MCF 10A (cell line): ENCODE measurements at places on chromosomes 4 and X.
A peak's percentile ranks its signal among the peaks of the same experiment; 100 is the strongest.

GRCh38 chrX:83593634-83594294 is 85.7 kb downstream of the POU3F4 start:
- DNase-seq = no peak

DNA sequence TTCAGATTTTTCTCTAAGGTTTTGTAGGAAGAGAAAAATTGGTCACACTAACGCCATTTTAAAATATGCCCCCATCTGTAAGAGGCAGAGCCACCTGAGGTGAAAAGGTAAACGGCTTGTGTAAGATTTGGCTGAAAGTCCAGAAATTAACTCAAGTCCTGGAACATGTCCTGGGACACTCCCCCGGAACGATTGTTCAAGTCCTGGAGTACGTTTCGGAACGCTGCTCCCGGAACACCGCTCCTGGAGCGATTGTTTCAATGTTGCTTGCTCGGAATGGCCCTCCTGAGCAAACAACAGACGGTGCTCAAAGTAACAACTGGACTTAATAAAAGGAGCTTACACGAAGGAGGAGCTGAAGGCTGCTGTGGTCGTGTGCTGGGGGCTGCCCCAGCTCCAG is 796.5 kb upstream of the SLIT2 start:
- no peak for DNase-seq

GRCh38 chr4:156521631-156522030 is 450.0 kb downstream of the PDGFC start:
- DNase-seq = no peak

DNA sequence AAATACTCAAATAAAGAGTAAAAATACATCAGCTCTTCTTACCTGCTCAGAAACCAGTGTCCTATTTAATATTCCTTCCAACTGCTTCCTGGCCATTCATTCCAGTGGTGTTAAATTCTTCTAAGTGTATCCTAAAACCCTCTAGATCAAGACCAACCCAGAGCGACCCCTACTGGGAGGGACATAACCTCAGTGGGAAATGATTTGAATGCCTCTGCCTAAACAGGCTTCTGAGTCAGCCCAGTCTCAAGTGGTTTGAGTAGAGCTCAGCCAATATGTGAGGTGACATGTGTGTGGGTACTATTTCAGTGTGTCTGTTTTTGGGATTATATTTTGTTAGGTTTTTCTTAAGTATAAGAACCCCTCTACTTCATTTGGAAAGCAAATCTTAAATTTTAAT is 133.6 kb upstream of the ARHGEF9 start:
- DNase-seq = peak; percentile 13

GRCh38 chr4:169103966-169104412 is 93.9 kb upstream of the CBR4 start:
- DNase-seq = peak; percentile 9

DNA sequence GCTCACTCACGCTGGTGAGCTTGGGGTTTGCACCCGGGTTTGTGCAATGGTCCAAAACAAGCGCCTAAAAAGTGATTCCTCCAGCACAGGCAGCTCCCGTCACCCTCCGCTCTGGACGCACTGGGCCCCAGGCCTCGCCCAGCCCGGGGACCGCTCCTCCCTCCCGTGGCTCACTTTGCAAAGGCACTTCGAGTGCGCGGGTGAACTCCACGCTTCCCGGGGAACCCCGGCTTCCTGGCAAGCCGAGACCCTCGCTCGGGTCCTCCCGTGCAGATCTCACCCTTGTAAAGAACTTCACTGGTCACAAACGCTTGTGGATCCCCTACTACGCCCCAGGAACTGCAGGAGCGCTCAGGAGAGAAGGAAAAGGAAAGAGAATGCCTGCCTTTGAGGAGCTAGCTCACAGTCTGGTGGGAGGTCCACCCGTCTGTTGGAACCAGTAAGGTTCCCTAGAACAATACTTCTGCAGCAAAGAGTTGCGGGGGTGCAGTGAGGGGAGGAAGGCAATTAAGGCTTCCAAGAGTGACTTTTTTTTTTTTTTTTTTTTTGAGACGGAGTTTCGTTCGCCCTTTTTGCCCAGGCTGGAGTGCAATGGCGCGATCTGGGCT is at the start of gene CTPS2:
CTPS2 (minus strand) TSS at position 122 of the 608 bp plus-strand sequence. CDS start 9,767 bp downstream, outside the sequence.
- DNase-seq = peak; percentile 67

- DNase-seq = no peak
Observed at GRCh38 chr4:76308548-76308947, 2.0 kb downstream of the STBD1 start.

DNA sequence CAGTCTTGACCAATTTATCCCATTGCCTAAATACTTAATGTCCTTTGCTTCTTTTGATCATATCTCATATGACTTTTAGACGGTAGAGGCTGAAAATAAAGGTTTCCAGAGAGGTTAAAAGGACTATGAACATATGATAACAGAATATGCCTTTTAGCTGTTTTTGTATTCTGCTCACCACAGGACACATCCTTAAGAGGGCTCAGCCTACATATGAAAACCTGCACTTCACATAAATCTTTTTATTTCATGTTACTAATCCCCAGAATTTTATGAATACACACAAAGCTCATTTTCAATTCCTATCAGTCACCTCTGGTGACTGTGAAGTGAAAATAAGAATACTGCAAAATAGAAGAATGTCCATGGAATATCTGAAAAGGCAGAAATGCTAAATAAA is 92.0 kb downstream of the GPM6A start:
- no peak for DNase-seq

GRCh38 chr4:139278912-139279759 is 889 bp downstream of the MGARP start:
- DNase-seq = no peak

DNA sequence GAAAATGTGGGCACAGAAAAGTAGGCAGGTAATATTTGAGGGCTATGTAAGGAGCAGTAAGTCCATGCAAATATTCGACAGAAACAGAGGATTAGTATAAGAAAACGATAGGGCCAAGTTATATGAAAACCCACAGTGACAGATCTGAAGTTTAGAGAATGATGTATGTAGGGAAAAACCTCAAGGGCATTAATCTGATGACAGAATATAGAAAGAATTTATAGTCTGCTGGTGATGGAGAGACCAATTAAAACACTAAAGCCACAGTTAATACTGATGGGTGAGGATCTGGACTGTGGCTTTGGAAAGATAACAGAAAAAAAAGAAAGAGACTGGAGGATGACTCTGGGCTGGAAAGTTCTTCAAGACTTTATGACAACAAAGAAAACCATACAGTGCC is 169.7 kb downstream of the PALLD start:
- DNase-seq = peak; percentile 8

DNA sequence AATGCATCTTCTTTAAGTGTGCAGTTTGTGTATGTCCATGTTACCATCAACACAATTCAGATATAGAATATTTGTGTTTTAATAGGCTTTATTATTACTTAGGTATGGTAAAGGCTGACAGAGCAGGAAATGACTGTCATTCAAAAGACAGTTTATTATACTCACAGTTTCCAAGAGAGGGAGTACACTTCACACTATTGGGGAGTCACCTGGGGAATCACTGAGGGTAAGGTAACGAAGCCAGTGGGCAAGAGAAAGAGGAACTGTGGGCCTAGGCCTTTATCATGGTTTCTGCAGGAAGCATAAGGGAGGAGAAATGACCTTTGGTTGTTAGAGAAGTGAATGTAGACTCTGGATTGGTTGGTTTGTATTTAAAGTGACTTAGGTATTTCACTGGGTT is 235.1 kb upstream of the HCCS start:
- no peak for DNase-seq

GRCh38 chr4:183407635-183408464 is 36.6 kb upstream of the CDKN2AIP start:
- DNase-seq = no peak

DNA sequence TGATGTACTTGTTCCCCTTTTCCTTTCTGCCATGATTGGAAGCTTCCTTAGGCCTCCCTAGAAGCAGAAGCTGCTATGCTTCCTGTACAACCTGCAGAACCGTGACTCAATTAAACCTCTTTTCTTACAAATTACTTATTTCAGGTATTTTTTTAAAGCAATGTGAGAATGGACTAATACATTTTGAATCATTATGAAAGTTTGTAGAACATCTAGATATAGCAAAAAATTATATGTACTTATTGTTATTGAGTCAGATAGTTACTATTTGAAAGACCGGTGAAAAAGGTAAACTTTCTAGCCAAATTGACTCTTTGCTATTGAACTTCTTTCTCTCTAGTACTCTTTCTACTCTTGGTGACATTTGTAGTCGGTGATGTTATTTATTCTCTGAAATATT is 777.3 kb upstream of the GALNTL6 start:
- DNase-seq = no peak

GRCh38 chr4:101753721-101754120 is 36.8 kb upstream of the BANK1 start:
- no peak for DNase-seq

DNA sequence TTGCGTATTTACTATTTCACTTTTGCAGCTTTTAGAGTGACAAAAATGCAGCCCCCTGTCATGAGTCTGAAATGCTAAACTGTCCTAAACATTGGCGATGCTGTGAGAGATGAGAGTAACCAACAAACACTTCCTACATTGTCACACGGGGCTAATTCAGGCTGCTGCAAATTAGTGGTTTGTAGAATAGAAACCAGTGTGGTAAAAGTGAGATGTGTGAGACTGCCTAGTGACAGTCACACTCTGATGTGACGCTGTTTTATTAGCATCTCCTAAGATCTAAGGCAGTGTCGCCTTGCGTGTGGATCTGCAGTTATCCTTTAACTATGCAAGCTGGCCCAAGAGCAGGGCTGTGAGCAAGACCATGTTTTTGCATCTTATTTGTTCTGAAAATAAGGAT is 800.2 kb upstream of the TENM3 start:
- DNase-seq = no peak

- DNase-seq = peak; percentile 51
Observed at GRCh38 chr4:16337936-16338335, 111.7 kb upstream of the TAPT1 start.

DNA sequence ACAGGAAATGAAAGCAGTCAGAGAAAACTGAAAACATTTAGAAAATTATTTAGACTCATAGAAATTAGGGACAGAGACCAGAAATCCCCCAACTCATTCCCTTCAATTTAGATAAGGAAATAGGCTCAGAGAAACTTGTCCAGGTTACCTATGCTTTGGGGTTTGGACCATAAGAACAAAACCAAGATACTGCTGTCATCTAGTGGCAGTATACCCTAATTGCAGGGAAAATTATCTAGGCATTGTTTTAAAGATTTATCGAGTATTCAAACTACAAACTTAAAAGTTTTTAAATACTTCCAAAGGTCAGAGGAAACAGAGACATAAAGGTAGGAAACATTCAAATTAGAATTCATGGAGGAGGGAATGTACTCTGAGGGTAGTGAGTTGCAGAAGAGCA is 67.0 kb upstream of the KLHL13 start:
- DNase-seq = no peak

- DNase-seq = no peak
Observed at GRCh38 chr4:82381661-82382296, 8.0 kb upstream of the HNRNPD start.

DNA sequence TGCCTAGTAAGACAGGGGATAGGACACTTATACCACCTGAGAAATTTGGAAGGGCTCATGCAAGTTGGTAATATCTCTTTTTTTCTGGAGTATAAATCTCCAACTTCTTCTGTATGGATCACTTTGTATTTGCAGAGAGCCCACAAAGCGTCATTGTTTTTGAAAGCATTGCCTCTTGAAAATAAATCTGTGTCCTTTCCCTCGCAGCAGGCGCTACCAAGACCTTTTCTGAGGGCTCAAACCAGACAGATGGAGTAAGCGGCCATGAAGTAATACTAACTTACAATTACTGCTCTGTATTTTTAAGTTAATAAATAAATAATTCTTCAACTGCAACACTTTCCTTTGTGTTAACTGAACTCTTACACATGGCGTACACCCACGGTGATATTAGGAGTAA is 56.0 kb upstream of the FBXW7 start:
- DNase-seq = no peak

DNA sequence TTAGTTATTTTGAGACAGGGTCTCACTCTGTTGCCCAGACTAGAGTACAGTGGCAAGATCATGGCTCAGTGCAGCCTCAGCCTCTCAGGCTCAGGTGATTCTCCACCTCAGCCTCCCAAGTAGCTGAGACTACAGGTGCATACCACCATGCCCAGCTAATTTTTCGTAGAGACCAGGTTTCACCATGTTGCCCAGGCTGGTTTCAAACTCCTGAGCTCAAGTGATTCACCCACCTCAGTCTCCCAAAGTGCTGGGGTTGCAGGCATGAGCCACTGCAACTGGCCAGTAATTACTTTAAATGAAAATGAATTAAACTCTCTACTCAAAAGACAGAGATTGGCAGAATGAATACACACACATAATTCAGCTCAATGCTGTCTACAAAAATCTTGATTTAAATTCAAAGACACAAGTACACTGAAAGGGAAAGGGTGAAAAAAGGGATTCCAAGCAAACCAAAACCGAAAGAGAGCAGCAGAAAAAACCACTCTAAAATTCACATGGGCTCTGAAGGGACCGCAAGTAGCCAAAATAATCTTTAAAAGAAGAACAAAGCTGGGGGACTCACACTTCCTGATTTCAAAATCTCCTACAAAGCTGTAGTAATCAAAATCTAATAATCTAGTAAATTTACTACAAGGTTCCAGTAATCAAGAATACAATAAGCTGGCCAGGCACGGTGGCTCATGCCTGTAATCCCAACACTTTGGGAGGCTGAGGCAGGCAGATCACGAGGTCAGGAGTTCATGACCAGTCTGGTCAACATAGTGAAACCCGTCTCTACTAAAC is 11.8 kb upstream of the SPON2 start:
- DNase-seq = no peak

DNA sequence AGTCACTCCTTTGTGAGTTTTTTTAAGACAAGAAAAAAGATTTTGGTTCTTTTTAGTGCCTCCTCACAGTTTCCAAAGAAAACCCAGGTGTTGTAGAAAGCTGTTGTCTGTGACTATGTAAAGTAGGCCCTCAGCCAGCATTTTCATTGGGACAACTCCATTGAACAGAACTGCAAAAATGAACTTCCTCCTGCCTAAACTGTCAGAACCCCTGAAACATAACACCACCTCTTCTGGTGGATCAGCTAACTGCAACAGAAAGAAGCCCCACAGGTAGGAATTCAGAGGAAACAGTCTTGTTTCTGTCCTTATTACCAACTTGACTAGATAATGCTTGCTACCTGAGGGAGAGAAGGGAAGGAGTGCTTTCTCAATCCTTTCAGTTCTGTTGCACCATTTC is 3.4 kb upstream of the ATP11C start:
- DNase-seq = no peak

DNA sequence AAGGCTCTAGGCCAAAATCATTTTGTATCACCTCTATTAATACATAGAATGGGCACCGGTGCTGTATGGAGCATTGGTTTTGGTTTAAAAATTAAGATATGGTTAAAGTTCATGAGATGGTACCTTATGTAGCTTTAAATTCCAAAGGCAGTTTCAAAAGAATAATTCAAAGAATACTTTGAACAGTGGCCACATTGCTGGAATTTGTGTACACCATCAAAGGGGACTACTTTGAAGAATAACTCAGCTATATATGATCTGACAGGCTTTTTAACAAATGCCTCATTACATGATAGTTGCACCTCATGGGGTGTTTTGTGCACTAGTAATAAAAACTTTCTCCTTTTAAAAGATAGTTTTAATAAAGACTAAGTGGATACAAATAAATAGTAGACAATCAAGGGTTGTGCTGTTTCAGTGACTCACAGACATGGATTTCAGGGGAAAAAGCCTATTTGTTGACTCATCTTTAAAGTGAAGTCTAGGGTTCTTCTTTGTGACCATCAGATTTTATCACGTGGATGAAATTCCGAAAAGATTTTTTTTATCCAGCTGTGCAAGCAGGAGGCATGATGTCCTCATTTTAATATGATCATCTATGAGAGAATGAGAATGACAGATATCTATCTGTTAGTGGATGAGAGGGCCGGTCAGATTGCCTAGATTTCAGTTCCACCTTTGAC is 12.8 kb downstream of the MTM1 start:
- DNase-seq = peak; percentile 69

- DNase-seq = no peak
Observed at GRCh38 chr4:104365618-104366017, 129.1 kb downstream of the CXXC4 start.
